Activated CD4-positive, CD25-positive, alpha-beta regulatory T cell treated with anti-CD3 and anti-CD28 coated beads, Interleukin-2, amount 50 U/mL, for 72 hours (primary cell): ENCODE measurements at places on chromosomes 2 and 18.

GRCh38 chr18:5447442-5447841, 96.4 kb downstream of the EPB41L3 start:
- no peak for DNase-seq

DNA sequence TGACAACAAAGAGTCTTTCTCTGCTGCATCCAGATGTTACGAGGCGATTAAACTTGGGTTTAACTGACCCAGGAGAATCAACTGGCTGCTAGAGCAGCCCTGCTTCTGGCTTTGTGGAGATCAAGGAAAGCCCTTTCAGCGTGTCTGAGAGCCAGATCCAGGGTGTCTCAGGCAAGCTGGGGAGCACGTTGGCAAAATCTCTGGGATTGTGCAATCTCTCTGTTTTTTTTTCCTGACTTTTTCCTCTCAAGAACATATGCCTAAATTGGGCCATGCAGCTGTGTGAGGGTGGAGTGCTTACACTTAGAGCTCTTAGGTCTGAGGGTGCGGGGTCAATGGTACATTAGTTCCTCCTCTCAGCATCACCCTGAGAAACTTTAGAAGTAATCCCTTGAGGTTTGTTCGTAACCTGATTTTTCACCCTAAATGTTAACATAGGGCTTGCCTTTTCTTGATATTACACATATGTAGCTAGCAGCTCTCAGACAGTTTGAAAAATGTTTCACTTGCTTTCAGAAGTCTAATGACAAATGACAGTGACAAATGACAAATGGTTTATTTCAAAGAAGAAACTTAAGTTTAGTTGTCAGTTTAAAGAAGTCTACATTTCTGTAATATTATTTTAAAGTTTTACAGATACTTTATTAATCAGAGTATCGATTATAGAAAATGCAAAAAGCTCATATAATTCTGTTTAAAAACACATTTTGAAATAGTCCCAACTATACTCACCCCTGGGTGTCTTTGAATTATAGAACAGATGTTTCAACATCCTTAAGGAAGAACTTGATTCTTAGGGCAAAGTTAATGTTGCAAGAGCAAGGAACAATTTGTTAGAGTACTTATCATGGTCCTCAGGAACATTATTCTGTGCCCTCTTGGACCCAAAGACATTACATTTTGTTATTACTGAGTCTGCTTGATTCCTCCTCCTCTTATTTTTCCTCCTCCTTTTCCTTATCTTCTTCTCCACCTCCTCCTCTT, 38.4 kb upstream of the ZSWIM2 start:
- no peak for DNase-seq

- no peak for DNase-seq
These were observed 639.8 kb upstream of the ZEB2 start for GRCh38 chr2:145159676-145160075.

- DNase-seq = no peak
These were observed 32.2 kb downstream of the DGKD start for GRCh38 chr2:233386382-233387041.

DNA sequence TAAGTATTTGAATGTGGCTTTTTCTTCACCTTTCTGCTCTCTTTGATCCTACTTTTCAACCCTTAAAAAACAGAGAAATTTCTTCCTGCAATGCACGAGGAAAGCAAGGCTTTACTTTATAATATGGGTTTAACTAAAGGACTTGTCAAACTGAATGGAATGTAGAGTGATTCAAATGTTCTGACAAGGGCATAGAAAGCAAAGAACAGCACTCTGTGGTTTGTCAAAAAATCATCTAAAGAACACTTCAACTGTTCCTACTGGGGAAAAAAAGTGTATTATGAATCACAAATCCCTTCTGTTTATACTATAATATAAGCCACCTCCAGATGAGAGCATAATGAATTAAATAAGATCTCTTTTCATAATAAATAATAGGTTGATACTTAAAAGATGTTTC, 45.0 kb upstream of the RIT2 start:
- no peak for DNase-seq

DNA sequence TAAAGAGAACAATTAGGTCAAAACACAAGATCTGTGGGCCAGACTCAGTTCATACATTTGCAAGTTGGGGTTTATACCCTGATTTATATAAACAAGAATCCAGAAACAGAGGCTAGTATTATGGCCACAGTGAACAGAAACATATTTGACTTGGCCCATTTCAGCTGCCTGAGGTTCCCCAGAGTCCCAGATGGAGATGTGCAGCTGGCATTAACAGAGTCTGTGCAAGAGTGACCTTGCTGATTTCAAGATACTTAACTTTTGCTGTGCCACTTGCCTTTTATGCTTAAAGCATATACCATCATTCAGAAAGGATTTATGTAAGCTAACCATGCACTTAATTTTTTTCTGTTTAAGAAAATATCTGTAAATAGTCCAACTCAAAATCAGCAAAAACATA, 636.3 kb downstream of the TRIB2 start:
- no peak for DNase-seq

GRCh38 chr2:141925511-141925910, 205.3 kb downstream of the LRP1B start:
- DNase-seq = no peak

GRCh38 chr2:224517963-224518362, 67.2 kb downstream of the CUL3 start:
- DNase-seq = no peak

DNA sequence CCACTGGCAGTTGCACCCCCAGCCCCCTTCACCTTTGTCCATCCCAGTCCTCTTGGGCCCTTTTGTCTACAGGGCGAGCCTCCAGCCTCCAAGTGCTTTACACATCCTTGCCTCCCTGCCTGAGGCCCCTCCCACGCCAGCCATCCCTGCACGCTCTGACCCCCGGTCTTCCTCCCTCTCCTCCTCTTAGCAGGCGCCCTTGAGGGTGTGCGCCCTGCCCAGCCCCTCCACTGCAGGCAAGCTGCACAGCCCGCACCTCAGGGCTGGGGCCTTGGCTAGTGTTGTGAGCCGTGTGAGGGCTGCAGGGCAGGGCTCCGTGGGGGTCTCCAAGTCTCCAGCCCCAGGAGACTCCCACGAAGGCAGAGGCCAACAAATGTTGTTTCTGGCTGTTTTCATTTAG, 6.9 kb downstream of the BOK start:
- DNase-seq = no peak

DNA sequence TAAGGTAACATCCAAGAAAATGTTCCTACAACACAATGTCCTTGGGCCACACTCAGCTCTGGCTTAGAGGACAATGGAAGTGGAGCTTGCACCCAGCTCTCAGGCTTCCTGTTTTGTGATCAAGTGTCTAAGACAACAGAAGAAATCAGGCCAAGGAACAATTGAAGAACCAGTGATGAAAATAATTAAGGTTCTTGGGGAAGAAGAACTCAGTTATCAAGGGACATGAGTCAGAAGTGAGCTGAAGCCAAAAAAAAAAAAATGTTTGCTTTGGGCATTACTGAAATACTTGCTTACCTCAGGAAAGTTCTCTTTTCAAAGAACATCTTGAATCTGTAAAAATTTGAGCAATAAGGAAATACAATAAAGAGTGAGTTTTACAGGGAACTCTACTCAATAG, 299.0 kb downstream of the FBXO15 start:
- no peak for DNase-seq

- DNase-seq = no peak
These were observed 29.8 kb upstream of the ACTG2 start for GRCh38 chr2:73862987-73863386.

DNA sequence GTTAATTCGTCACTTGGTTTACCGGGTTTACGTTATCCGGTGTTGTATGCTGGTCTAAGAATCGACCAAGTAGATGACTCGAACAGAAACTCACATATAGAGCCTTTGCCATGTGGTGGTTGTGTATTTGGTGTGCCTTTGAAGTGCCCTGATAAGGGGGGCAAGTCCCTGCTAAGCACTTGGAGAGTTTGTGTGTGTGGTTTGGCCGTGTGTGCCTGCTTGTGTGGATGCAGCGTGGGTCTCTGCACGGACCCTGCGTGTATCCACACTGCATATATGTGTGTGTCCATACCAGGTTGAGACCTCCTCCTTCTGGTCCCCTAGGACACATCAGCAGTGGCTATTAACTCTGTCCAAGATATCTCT, 2.4 kb upstream of the CELF4 start:
- DNase-seq = no peak

DNA sequence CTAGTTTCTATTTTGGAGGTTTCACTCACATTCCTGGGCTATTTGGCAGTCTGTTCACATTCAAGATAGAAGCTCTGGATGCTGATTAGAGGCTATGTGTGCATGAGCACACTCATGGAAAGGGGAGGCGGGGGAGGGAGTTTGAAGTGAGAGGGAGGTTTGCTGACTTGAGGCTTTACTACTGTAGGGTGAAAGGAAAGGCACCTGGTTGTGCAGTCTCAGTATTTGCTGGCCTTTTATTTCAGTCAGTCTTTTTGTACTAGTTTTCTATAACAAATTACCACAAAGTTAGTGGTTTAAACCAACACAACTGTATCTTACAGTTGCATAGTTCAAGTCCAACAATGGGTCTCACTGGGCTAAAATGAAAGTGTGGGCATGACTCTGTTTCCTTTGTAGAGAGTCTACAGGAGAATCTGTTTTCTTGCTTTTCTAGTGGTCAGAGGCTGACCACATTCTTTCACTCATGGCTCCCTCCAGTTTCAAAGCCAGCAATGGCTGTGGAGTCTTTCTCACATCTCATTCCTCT, 47.7 kb upstream of the NR4A2 start:
- no peak for DNase-seq

DNA sequence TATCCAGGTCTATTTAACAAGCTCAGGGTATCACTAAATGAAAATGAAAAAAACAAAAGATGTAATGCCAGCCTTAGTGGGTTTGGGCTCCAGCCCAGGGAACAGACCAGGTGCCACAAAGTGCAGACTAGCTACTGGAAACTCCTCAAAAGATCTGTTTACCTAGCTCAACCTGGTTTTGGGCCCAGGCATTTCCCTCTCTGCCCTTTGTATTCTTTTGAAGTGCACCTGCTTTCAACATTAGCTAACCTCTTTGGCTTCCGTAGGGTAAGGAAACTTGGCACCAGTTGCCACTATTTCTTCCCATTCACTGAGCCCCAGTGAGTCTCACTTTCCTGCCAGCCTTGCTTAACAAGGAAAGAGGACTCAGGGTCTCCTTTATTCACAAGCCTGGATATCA, 123.6 kb upstream of the CDCA7 start:
- DNase-seq = no peak

DNA sequence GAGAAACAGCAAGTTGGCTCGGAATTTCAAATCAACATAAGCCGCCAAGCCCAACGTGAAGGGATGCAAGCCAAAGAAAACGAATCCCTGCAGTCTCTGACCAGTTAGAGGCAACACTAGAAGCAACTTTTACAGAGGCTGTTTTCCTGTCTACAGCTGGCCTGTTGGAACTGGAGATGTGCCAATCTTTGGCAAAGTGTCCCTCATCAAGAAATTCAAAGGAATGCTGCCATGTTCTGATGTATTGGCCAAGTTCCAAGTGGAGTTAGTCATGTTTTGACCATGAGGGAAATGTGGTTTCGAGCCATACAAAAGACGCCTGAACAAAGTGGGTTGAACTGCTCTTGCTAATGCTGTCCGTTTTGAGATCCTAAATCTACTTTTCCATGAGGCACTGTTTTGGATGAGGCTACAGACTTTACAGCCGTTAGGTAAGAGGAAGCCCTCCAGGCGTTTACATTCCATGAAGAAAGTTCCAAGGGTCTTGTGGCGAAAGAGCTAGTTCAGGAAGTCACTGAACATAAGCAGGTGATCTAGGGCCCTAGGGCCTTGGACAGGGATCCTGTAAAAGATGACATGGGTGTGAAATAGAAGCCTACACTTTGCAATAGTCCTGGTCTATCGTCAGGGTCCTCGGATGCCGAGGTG, 140.7 kb upstream of the PXDN start:
- no peak for DNase-seq

- no peak for DNase-seq
These were observed 1234.0 kb upstream of the ZEB2 start for GRCh38 chr2:145753966-145754365.

DNA sequence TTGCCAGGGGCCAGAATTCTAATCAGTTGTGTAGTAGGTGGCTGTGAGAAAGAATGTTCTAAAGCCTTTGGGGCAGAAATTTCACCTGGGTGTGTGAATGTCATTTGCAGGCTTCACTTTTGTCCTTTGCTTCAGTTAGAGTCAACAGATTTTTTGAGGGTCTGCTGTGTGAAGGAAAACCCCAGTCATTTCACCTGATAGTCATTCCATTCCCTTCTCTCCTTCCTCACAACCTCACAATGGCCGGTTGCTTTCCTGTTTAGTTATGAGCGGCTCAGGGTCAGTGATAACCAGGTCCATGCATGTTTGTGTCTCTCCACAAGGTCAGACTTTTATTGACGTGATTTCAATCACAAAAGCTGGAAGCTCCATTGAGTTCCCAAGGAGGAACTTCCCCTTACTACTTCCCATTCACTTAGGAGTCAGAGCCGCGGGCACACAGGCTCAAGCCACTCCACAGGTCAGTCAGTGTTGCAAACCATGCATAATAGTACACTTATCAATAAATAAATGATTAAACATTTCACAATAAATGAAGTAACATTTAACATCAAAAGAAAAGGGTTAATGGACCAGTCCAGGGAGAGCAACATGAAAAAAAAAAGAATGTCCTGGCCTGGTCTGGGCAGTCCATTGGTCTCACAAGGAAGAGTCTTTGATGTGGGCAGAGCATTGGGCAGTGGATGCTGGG, 74.3 kb downstream of the NPAS2 start:
- no peak for DNase-seq

GRCh38 chr18:79379931-79380815, 15.6 kb upstream of the NFATC1 start:
- DNase-seq = no peak

- DNase-seq = no peak
These were observed 186.1 kb upstream of the NRXN1 start for GRCh38 chr2:51218047-51218446.

GRCh38 chr2:233982421-233983121, 65.4 kb downstream of the TRPM8 start:
- DNase-seq = no peak

DNA sequence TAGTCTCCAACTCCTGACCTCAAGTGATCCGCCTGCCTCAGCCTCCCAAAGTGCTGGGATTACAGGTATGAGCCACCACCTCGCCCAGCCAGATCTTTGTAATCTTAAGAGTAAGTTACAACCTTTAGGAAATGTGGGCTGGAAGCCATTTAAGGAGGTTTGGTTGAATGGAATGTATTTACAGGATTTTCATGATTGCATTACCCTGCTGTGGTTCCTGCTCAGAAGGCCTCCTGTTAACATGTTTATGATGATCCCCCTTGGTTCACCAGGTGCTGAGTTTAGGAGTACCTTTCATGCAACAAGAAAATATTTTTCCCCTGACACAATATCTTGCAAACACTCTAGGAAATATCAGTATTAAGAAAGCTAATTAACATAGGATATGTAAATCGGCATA, 187.4 kb upstream of the SH3BP4 start:
- DNase-seq = no peak

- no peak for DNase-seq
These were observed 43.4 kb downstream of the ZNF516 start for GRCh38 chr18:76451396-76452331.

- no peak for DNase-seq
These were observed 1.5 kb downstream of the FAM228A start for GRCh38 chr2:24176326-24176725.

- DNase-seq = no peak
These were observed 14.0 kb upstream of the PRKCE start for GRCh38 chr2:45637440-45637839.
